ENCODE measurements at places on chromosomes 16 and 17.
A peak's percentile ranks its signal among the peaks of the same experiment; 100 is the strongest.

DNA sequence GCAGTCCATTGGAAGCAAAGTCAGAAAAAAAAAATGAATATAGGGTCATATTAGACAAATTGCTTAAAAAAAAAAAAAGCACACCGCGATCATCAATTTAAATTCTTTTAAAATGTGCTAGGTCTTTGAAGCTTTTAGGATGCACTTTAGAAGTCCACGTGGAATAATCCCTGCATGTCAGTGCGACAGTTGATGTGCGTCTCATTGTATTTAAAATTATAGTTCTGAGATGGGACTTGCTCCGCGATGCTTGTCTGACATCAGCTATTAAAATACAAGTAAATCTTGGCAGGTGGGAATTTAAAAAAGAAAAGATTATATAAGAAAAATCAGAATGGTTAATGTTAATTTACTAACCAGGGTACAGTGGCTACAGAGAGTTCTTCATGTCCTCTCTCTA is 105.2 kb downstream of the RBFOX1 start:
- DNase-seq: no peak

GRCh38 chr17:17768424-17769088 is 68.2 kb downstream of the SREBF1 start:
- DNase-seq: no peak

DNA sequence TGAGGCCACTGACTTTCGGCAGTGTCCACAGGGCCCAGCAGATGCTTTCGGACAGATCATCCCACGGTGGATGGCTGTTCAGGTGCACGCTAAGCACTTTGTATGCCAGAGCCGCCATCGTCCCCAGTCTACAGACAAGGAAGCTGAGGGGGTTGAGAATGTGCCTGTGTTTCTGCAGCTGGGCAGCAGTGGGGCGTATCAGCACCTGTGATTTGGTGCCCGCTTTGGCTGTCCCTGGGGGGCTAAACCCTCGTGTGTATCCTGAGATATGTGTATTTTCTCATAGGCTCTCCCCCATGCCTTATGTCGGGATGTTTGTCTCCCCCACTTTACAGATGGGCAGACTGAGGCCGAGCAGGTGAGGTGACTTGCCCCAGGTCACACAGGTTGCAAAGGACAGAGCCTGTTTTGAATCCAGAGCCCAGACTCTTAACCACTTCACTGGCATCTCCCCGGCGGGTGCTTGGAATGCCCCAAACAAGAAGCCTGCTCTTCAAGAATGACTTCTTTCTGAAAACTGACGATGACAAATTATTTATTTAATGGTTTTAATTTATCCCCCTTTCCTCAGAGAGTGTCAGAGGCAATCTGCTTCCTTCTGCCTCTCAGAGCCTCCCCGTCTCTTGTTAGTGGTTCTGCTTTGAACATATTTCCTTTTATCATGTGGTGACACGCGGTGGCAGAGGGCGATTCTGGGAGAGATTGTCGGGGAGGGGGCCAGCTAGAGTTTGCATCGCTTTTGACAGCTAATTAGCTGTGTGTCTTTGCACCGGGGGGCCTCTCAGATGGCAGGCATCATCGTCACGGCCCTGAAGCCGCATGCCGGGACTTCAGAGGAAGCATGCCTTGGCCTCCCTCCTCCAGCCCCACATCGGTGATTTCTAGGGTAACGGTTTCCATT is 149.6 kb upstream of the CIBAR2 start:
- DNase-seq: no peak

- DNase-seq: no peak
These were observed 1.4 kb downstream of the MYO18A start for GRCh38 chr17:29178750-29179231.

GRCh38 chr17:75240394-75241142 is 20.8 kb downstream of the GGA3 start:
- DNase-seq: no peak

- DNase-seq: peak; percentile 7
These were observed 8.9 kb downstream of the CALB2 start for GRCh38 chr16:71367241-71367976.

DNA sequence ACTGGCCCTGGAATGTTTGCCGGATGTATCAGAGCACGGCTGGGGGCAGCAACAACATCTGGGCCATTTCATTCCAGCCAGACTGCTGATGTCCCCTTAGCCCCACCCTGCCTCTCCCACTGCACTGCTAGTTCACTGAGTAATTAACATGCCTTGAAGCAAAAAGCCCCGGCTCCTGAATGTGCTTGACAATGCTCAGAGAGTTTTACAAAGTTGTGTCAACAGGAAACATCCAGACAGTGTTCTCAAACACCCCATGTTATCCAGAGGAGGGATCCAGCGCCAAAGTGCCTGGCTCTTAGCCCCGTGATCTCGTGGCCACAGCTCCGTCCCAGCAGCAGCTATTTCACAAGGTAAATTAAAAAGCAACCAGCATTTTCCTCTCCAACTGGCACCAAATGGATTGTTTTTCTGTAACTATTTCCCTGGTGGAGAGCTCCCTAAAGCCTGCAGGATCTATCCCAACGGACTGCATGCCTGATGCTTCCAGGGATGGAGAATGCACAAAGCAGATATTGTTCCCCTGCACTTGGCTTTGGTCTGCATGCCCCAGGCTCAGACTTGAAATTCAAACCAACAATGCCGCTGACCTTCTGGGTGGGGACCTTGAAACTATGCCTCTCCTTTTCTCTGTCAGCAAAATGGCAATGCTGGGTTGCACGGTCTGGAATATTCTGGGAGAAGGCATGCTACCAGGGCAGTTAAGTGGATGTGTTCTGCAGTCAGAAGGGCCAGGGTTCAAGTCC is 115.6 kb upstream of the CDH5 start:
- DNase-seq: no peak

- DNase-seq: peak; percentile 41
These were observed at the start of gene PMFBP1 for GRCh38 chr16:72172105-72173034. TSS of gene PMFBP1 (minus strand) at chr16:72172155. CDS start at chr16:72171208, 947 bp downstream.

- no peak for DNase-seq
These were observed 15.5 kb downstream of the MXRA7 start for GRCh38 chr17:76695059-76695831.

DNA sequence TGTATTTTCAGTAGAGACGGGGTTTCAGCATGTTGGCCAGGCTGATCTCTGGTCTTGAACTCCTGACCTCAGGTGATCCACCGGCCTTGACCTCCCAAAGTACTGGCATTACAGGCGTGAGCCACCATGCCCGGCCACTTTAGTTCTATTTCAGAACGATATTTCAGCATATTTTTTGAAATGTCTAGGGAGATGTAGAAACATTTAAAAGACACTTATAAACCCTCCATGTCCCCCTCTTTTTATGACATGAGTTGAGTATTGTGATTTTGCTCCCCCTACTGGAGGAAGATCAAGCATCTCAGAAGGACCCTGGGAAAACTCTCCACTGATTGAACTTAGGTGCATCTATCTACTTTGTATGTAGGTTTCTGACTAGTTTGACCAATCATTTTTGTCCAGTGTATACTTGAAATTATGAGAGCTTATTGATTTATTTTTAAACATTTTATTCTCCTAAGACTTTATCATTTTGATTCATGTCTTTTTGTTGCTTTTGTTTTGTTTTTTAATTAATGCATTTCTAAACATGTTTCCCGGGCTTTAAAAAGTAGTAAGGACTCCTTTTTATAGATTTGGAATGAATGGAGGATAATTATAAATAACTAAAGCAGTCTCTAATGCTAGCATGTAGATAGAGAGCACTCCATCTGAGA is 105.1 kb downstream of the CHD9 start:
- peak; percentile 69 for DNase-seq
